OCI-LY7 (cell line): ENCODE measurements at places on chromosomes 7 and 10. TPM values are rescaled to one million over a fixed set of nuclear protein-coding genes. Genes with fewer than 3 reads are reported as not detected.

DNA sequence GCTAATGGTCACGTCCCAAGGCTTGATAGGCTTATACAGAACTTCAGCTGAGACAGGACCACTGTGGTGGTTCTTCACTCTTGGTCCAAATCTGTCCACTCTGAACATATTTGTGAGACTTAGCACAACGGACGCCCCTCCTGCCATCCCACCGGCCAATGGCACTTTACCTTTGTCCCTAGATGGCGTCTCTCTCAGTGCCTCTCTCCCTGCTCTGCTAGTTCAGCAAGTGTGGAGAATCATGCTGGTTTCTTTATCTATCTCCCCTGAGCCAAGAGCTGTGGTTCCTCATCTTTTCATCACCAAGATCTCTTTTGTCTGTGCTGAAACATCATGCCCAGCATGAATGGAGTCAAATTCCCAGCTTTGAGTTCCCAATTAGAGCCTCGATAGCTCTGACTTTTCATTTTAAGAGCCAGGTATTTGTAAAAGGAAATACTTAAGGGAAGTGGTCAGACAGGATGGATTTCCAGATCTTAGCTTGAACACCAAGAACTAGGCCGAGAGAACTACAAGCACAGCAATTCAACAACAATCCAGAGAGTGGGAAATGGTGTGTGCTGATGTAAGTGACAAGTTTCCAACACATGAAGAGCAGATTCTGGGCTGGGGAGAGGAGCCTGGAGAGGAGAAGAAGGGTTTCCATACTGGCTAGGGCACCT is 69.5 kb downstream of the ZNF800 start:
- no peak for DNase-seq

- DNase-seq = peak; percentile 35
These were observed 5.9 kb downstream of the ADK start for GRCh38 chr10:74156919-74157289.

GRCh38 chr7:50710441-50711154 is 72.1 kb downstream of the GRB10 start:
- no peak for DNase-seq

DNA sequence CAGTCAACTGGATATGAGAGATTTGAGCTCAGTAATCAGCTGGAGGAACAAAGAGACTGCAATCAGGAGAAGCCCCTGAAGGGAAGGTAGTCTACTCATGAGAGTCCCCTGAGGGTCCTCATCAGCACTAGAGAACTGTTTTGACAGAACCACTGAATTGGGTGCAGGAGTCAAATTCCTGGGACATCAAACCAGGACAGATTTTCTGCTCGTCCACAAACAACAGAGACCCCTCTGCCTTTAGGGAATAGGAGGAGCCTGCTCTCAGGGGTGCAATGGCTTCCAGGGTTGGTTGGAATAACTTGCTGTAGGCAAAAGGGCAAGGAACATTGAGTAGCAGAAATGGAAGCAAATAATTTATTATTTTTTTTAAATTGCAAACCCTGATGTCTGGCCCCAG is 21.9 kb upstream of the NEUROD6 start:
- no peak for DNase-seq

GRCh38 chr7:114481999-114482398 is 67.4 kb downstream of the FOXP2 start:
- DNase-seq = no peak

DNA sequence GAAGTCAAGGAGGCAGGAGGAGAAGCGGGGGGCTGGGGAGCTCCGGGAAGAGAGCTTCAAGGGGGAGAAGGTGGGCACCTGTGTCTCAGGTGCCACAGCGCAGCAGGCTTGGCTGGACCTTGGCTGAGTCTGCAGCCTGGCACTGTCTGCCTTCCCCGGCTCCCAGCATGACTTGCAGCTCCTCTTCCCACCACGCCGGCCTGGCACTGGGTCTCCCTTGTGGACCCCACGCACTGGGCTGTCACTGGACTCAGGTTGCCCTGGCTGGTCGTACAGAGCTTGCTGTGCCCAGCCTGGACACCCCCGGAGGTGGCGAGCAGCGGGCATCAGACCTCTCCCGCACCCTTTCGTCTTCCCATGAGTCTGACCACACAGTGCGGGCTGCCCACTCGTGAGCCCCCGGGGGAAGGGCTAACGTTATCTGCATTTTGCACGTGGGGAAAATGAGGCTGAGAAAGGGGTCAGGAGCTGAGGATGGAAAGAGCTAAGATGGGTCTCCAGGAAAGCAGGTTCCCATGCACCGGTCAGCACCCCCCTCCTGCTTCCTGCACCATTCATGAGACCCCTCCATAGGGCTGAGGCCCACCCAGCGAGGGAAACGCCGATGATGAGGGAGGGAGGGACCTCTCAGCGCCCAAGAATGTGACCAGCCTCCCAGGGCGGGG is 40.3 kb upstream of the PSMG3 start:
- DNase-seq = no peak

DNA sequence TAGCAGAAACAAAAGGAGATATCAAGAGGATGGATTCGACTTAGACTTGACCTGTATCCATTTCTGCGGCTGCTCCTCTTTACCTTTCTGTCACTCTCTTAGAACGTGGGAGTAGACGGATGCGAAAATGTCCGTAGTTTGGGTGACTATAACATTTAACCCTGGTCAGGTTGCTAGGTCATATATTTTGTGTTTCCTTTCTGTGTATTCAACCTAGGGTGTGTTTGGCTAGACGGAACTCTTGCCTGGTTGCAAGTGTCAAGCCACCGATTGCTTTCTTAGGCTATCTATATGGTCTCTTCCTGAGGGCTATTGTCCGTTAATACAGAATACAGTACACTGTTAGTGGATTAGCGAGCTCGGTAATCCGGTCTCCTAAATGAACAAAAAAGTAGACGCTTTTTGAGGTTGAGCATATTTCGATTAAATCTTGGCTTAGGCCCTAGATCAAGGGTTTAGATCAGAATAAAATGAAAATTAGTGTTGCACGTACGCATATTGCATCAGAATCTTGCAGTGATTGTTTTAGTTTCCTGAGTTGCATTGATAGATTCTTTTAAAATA is 1.2 kb downstream of the PTEN start:
- peak; percentile 60 for DNase-seq

DNA sequence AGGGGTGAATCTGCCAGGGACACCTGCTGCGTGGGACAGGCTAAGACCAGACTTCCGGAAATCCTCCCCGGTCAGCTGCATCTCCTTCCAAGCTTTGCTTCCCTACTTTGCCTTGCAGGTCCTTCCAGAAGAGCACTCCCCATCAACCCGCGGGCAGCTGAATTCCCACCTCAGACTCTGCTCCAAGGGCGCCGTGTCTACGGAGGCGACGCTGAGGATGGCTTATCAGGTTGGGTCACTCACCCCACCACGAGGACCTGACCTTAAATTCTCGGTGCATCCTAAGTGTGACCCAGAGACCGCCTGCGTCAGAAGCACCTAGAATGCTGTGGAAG is 78.9 kb upstream of the KMT2C start:
- no peak for DNase-seq

DNA sequence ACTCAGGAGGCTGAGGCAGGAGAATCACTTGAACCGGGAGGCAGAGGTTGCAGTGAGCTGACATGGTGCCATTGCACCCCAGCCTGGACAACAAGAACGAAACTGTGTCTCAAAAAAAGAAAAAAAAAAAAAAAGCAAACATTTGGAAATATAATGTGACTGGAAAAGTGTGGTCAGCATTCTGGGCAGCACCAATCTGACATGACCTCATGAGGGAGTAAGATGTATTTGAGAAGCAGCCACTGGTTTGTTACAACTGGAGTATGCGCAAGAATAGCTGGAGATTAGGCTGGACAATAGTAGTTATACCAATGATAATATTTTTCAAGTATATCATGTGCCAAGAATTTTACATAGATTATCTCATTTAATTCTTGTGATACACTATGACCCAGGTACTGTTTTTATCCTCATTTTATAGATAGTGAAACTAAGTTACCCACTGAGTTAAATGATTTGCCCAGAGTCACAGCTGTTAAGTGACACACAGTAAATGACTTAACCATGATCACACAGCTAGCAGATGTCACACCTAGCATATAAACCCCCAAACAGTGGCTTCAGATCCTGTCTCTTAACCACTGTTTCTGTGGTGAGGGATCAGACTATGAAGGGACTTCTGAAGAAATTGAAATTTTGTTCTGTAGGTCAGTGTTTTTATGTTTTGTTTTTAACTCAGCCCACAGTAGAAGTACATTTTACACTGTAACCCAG is 11.1 kb downstream of the MCU start:
- no peak for DNase-seq

- DNase-seq = no peak
These were observed 80.3 kb downstream of the WDR11 start for GRCh38 chr10:120931423-120931822.

DNA sequence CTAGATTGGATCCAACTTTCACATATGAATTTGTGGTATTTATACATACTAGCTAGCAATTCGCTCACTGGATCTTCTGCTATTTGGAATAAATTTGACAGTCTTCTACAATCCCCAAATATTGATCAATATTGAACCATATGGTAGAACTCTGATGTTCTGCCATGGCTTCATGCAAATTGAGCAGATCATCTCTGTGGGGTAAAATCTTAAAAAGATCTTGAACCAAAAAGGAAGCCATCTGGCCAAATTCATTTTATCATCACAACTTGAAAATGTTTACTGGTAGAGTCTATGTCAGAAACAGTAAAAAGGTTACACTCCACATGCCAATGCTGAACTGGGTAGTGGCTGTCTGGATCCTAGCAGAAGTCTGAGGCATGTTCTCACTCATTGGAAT is 80.0 kb downstream of the LHFPL3 start:
- DNase-seq = no peak

Gene OR2A12
- not detected in 2 replicates for total RNA-seq

Gene AOC1
- total RNA-seq = not detected in 2 replicates

Gene C10orf95
- 0.50 and 0.67 TPM in 2 replicates for total RNA-seq

Gene AKR1C8
- not detected in 2 replicates for total RNA-seq

Gene FRMPD2
- not detected in 2 replicates for total RNA-seq

Gene SPDYE16
- 0.20 and 0.21 TPM in 2 replicates for total RNA-seq

Gene PTF1A
- not detected in 2 replicates for total RNA-seq

Gene SPDYE2
- not detected in 2 replicates for total RNA-seq

Gene CFAP46
- total RNA-seq = not detected in 2 replicates

Gene CSGALNACT2
- 33.6 and 38.8 TPM in 2 replicates for total RNA-seq

Gene CTTNBP2
- not detected in 2 replicates for total RNA-seq

Gene CASP7
- 14.8 TPM in 2 replicates for total RNA-seq

Gene ECHDC3
- not detected in 2 replicates for total RNA-seq

Gene OR13A1
- total RNA-seq = 14.5 and 17.4 TPM in 2 replicates
